Activated naive CD4-positive, alpha-beta T cell treated with anti-CD3 and anti-CD28 coated beads, Interleukin-2, amount 50 U/mL, for 72 hours (primary cell): ENCODE measurements at places on chromosomes 1 and 21. TPM values are rescaled to one million over a fixed set of nuclear protein-coding genes. Genes with fewer than 3 reads are reported as not detected.
A peak's percentile ranks its signal among the peaks of the same experiment; 100 is the strongest.

The FCGR2B gene
- not detected for total RNA-seq

The TTC39A gene
- 0.61 TPM for total RNA-seq

DNA sequence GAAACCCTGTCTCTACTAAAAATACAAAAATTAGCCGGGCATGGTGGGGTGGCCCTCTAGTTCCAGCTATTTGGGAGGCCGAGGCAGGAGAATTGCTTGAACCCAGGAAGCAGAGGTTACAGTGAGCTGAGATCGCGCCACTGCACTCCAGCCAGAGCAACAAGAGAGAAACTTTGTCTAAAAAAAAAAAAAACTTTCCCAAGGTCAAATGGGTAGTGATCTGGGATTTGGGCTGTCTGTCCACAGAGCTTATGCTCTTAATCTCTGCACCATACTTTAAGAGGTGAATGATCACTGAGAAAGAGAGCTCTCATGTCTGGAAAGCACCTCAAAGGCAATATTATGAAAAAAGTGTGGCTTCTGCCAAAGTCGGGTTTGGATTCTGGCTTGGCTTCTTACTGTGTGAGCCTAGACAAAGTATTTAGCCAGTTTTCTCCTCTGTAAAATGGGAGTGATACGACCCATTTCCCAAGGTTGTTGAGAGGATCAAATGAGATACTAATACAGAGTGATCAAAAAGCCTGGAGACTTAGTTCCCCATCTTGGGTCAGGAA, 34.4 kb downstream of the ATP2B4 start:
- DNase-seq: no peak

DNA sequence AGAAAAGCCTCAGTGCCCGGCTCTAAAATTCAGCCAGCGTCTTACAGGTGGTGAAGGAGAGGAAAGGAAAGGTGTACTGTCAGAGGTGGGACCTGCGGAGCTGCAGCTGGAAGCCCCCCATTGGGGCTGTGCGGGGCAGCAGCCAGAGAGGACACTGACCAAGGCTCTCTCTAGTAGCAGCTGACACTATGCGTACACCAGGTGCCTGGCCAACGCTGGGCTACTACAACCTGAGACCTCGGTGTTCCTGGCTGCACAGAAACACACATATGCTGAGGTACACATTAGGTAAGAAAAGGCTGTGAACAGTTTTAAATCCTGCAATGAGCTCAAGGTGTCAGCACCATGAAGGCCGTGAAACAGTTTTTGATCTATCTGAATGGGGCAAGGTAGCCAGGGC, 55.5 kb upstream of the EDN2 start:
- DNase-seq: peak; percentile 23

- no peak for DNase-seq
These were observed 66.1 kb downstream of the SKI start for GRCh38 chr1:2294033-2294724.

- peak; percentile 13 for DNase-seq
These were observed 10.3 kb upstream of the LUZP1 start for GRCh38 chr1:23178950-23179349.

DNA sequence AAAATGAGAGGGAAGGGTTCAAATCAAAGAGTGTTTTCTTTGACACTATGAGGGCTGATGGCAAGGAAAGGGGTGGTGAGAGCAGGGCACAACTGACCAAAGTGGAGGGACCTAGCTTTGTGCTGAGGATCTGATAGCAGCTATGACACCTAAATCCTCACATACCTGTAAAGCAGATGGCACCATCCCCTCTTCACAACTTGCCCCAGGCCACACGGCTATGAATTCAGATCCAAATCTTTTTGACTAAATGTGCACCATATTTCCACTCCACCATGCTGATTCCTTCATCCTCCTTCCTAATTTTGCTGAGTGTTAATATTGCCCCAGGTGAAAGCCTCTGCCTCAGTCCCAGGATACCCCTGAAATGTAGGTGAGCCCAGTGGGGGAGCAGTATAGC, 385.7 kb downstream of the PLPP3 start:
- no peak for DNase-seq

GRCh38 chr1:110076789-110077500, 6.5 kb upstream of the ALX3 start:
- DNase-seq: no peak

DNA sequence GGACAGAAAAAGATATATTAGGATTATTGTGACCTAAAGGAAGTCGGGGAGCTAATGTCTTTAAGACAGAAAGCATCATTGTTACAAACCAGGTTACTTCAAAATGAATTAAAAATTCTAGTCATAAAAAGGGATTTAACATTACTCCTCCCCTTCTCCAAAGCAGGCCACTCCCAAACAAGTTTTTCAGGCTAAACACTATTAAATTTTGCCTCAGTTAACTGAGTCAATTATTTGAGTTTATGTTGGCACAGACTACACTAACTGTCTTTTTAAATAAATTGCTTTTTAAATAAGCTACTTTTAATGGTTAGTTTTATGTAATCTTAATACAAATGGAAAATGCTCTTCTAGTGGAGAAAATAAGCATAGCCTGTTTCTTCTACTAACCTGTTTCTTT, 395.0 kb upstream of the DUSP10 start:
- no peak for DNase-seq
